ENCODE measurements at places on chromosomes 6 and 20.

DNA sequence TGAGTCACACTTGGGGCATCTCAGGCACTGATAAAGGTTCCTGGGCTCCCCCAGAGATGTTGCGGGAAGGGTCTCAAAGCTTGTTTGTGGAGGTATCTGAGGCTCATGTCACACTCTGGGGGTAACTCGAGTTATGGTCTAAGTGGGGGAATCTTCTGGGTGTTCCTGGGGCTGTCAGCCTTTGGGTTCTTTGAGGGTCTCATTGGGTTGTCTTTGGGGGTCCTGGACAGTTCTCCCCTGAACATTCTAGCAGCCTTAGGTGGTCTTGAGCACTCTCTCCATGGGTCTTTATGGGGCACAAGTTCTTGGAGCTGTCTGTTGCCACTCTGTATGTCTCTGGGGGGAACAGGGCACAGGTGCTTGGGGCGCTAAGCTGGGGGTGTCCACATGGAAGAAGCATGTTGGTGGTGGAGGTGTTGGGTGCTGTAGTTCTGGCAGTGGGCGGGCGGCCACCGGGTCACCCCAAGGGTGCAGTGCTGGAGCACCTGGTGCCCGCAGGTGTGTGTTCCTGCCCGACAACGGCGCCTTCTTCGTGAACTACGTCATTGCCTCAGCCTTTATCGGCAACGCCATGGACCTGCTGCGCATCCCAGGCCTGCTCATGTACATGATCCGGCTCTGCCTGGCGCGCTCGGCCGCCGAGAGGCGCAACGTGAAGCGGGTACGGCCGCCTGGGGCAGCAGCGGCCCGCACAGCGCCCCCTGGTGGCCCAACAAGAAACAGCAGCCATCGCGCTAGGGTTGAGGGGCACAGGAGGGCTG is 7.1 kb upstream of the CAPN11 start:
- DNase-seq, result no peak

GRCh38 chr6:83071023-83071422 is 3.6 kb downstream of the DOP1A start:
- DNase-seq, result peak; percentile 27

- DNase-seq, result no peak
These were observed 985.4 kb downstream of the TBC1D32 start for GRCh38 chr6:120348926-120349325.

GRCh38 chr6:17957498-17957897 is 29.9 kb downstream of the KIF13A start:
- no peak for DNase-seq

- no peak for DNase-seq
These were observed 77.3 kb upstream of the KIF25 start for GRCh38 chr6:167920165-167920564.

DNA sequence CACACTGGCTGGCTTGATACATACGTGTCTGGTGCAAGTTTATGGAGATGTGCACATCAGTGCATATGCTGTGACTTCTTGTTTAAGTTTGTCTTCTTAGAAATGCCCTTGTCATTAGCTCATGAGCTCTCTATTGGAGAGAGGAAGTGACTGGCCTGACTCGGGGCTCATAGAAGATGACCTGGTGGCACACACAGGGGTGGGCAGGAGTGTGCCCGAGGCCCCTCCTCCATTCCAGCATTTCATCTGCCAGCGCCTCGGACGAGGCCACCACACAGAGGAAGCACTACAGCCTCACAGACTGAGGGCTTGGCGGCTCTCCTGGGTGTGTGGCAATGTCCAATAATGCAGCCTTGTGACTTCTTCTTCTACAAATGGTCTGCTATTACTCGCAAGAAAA is 109.7 kb downstream of the FAM120B start:
- no peak for DNase-seq

GRCh38 chr6:65170273-65170672 is 536.8 kb downstream of the EYS start:
- DNase-seq, result no peak

- no peak for DNase-seq
These were observed 47.4 kb upstream of the SAMD3 start for GRCh38 chr6:130269969-130270635.

DNA sequence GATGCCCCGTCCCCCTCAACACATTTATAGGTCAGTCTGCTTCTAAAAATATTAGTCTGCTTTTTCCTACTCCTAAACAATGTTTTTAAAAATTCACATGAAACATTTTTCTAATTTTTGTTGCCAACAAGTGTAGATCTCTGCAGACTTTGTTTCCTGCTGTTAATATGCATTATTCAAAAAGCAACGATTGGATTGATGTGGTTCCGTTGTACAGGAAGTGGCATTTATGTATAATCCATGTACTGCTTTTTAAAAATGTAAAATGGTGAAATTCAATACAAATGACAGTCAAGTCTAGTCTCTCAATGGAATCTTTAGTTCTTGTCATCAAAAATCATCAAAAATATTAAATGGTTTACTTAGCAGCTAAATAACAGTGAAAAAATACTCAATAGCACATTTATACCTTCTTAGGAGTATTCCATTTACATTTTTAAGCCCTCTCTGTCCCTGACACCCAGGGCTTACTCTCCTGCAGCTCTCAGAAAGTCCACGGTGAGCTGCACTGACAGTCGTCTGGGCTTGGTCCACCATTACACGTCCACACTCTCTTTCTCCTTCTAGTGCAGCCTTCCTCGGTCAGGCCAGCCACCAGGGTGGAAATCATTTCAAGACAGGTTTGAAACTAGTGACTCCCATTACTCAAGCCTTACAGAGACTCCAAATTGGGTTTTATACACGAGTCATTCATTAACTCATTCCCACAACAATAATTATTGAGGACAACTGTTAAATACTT is 211.5 kb downstream of the TMEM200A start:
- no peak for DNase-seq

DNA sequence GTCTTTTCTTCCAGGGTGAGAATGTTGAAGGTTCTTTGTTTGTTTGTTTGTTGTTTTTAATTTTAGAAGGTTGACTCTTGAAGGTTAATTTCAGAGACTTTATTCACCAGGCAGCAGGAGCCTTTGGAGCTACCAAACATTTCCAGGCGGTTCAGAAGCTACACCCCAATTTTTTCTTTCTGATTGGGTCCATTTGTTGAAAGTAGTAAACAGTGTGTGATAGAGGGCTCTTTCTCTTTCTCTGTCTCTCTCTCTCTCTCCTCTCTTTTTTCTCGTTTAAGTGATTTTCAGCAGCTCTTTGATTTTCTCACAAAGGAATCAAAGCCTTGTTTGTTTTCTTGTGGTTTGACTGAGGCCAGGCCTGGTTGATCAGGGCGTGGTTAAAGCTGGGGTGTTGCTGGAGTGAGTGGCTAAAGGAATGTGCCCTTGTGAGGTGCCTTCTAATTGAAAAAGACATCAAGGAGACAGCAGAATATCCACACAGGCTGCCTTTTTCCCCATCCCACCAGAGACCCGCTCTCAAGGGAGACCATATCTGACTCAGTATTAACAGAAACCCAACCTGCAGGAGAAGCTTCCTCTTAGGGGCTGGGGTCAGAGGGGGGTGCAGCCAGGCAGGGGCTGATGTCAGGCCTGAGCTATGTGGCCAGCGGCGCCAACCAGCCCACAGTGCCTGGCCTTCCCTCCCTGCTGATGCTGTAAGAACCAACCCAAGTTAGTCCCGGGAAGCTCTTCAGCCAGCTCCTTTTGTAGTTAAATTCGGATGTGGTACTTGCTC is 40.4 kb upstream of the NAA20 start:
- no peak for DNase-seq

- no peak for DNase-seq
These were observed 922.1 kb downstream of the TFAP2A start for GRCh38 chr6:9492790-9493189.

DNA sequence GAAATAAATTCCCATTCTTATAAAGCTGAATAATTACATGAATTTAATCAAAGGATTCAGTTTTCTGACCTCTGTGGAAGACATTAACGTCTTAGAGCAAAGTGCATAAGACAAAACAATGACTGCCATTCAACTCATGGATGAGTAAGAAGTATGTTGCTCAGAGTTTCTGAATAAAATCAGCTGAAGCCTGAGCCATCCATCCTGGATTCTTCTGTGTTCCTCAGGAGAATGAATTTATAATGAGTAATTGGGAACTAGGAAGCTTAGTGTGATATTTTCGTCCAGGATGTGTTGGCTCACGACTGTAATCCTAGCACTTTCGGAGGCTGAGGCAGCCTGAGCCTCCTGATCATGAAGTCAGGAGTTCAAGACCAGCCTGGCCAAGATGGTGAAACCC is 62.8 kb downstream of the PERP start:
- no peak for DNase-seq

- no peak for DNase-seq
These were observed 43.4 kb downstream of the SRC start for GRCh38 chr20:37389241-37389747.

DNA sequence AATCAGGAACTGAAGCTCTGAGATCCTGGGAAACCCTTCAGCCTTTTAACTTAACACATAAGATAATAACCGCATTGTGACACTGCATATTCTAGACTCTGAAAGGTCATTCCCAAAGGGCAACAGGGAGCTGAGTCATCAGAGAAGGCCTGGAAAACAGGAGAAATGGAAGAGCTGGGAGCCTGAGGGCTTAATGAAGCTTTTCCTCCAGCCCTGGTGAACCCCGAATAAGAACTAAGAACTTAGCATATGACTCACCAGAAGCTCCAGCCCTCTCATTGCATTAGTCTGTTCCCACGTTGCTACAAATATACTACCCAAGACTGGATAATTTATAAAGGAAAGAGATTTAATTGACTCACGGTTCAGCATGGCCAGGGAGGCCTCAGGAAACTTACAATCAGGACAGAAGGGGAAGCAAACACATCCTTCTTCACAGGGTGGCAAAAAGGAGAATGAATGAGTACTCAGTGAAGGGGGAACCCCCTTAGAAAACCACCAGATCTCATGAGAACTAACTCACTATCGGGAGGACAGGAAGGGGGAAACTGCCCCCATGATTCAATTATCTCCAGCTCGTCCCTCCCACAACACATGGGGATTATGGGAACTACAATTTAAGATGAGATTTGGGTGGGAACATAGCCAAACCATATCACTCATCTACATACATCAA is 648.5 kb downstream of the TFAP2A start:
- DNase-seq, result no peak

GRCh38 chr6:33898771-33899170 is 95.0 kb upstream of the MLN start:
- no peak for DNase-seq

DNA sequence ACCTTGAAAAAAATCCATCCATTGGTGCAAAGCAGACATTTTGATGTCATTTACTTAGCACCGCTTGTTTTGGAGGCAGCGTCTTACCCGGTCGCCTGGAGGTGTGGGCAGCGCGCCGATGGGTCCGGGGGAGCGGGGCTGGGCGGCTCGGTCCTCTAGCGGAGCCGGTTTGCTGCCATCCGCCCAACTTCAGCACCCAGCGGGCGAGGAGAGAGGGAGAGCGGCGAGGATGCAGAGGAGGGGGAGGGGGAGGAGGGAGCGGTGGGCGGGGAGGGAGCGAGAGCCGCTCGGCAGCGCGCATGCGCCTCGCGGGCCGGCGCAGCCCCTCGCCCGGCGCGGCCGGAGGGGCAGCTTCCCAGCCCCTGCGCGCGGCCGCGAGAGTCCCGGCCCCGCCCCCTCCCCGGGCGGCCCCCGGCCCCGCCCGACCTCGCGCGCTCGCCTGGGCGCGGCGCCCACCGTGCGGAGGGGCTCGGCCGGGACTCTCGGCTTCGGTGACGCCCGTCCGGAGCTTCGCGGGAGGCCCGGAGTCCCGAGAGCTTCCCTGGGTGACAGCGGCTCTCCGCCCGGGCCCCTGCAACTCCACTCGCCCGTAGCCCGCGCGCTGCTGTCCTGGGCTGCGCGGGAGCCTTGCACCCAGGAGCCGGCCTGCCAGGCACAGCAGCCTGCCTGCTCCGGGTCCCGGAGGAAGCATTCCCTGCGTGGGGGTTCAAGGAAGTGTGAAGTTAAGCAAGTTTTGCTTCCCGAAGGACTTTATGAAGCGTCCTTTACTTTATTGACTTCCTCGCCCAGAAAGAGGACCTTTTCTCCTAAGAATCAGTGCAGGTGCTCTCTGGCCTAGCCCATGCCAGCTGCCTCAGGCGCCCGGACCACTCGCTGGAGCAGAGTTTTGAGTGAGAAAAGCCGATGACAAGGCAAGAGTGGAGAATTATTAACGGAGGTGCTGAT is at the start of gene RGS17:
Gene RGS17 (minus strand): TSS at position 246 of the 945 bp plus-strand sequence. CDS start 87,264 bp downstream, outside the sequence.
- no peak for DNase-seq

DNA sequence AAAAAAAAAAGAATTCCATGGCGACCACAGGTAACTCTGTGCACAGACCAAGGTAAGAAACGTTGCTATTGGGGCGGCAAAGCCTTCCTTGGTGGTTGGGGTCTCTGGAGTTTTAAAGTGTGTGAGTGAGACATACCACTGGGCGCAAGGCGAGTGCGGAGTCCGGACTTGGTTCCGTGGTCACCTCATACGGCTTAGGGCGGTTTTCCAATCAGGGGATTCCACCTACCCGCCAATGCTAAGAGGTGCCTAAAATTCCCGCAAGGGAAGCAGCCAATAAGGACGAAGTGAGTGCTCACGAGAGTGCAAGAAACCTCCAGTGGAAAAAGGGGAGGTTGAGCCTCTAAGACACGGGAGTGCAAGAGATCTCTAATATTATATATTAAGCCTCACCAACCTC is 68.6 kb upstream of the PRSS16 start:
- DNase-seq, result no peak

DNA sequence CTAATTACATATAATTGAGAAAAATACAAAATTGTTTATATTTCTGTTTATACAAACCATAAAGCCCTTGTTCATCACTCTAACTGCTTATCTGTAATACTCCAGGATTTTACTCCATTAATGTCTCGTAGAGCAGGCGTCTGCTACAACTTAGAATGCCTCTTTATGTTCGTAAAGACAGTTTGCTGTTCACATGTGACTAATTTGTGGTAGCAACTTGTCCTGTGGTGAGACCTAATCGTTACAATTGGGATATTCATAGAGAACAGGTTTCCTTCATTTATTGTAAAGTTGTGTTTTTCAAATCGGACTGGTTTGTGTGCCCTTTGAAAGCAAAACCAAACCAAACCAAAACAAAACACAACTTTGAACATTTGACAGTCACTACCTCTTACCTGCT is 149.7 kb downstream of the ASCC3 start:
- DNase-seq, result no peak

DNA sequence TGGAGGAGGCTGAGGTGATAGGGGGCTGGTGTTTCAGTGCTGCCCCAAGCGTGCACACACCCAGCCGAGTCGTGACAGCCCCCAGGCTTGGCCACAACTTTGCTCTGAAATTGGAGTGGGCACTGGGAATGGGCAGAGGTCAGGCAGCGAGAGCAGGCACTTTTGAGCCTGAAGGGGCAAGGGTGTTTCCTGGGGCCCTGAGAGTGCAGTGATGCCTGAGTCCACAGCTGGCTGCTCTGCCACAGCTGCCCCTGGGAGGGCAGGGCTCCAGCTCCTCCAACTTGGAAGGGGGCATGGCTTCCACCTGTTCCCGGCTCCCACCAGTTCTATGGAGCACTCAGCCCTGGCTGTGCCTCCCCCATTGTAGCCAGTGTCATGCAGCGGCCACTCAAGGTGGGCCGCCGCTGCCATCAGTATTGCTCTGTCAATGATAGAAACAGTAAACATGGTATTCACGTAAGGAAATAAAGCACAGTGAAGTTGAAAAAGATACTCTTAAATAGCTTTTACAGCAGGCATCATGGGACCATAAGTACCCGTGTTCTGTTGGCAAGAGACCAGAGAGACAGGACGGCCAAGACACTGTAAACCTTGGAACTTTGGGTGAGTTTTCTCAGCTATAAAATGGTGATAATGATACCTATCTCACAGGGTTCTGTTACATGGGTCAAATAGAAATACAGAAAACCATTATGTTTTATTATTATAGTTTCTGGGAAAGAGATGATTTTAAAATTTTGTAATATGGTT is 108.9 kb downstream of the THEMIS start:
- no peak for DNase-seq

All from GF-D8 (cell line).